B cell (primary cell): ENCODE measurements at places on chromosomes 5 and 9. TPM values are rescaled to one million over a fixed set of nuclear protein-coding genes. Genes with fewer than 3 reads are reported as not detected.
A peak's percentile ranks its signal among the peaks of the same experiment; 100 is the strongest.

GRCh38 chr5:111345731-111346130, 121.5 kb downstream of the CAMK4 start:
- H3K36me3 ChIP-seq, result no peaks in the 10 kb centered on the region
- no peak overlapping the region for H3K4me3 ChIP-seq
- no peak overlapping the region for H3K27ac ChIP-seq

Gene DENND4C
- 9.9 and 14.0 TPM in 2 replicates for polyA plus RNA-seq

Gene NUDT12
- 0.97 and 1.6 TPM in 2 replicates for polyA plus RNA-seq

DNA sequence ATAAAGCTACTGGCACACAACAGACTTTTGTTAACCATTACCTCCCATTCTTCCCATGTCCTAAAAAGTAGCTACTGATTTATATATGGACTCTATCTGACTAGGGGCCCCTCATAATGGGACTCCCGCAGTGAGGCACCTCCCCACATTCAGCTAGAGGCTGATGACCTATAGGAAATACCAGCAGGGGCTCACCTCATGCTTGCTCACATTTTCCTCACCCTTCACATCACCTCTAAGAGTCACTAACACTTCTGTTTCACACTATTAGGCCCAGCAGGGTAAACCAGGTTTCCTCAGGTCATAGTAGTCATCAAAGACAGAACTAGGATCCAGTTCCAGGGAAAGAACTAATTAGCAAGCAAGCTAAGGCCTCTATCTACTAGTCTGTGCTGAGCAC, 60.7 kb downstream of the PRELID2 start:
- no peaks in the 10 kb centered on the region for H3K4me1 ChIP-seq
- H3K4me3 ChIP-seq, result no peak overlapping the region
- DNase-seq, result no peak
- no peaks in the 10 kb centered on the region for H3K36me3 ChIP-seq

DNA sequence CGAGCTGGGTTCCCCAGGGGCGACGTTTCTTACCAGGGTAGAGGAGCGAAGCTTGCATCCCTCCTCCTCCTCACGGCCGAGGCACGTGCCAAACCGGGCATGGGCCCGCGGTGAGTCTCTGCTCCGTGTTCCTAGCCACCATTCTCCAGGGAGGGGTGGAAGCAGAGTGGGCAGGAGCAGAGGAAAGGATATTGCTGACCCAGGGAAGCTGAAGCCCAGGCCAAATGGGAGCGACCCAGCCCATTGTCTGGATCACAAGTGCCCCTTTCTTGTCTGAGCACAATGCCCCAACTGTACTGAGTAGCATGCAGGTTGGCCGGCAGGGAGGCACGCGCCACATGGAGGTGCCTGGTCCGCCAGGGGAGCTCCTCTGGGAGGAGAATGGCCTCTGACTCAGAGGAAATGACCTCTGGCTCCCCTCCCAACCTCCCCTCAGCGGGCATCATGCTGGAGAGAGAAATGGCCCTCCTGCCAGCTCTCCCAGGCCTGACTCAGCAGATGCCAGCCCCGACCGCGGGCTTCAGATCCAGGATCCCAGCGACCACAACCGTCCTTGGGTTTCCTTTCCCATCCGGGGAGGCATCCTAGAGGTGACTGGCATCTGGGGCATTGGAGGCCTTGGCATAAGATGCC, 1.1 kb downstream of the PRR7 start:
- no peak overlapping the region for H3K27ac ChIP-seq

DNA sequence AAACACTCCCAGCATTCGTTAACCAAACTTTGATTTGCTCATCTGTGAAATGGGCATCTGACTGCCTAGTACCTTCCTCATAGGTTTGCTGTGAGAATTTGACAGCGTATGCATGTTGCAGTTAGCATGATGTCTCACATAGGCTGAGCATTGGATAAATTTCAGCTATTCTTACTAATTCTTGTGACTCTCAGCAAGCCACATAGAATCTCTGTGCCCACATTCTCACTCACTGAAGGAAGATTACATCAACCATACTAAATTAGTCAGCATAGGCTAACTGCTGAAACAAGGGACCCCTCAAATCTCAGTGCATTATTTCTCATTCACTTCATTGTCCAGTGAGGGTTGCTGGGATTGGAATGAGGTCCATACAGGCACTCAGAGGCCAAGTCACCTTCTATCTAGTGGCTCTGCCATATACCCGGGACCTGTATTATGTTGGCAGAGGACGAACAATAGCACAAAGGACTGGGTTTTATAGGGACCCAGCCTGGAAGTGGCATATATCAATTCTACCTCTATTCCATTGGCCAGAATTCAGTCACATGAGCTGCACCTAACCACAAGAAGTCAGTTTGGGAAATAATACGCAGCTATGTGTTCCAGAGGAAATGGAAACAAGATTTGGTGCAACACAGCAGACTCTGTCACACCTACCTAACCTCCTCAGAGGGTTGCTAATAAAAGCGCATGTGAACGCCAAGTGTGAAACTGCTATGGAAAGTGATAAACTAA, 4.2 kb upstream of the PTGER4 start:
- no peak overlapping the region for H3K27ac ChIP-seq
- H3K4me1 ChIP-seq, result peaks cover 18% of the 10 kb centered on the region
- no peaks in the 10 kb centered on the region for H3K27me3 ChIP-seq
- DNase-seq, result no peak
- H3K36me3 ChIP-seq, result no peaks in the 10 kb centered on the region

- no peak for DNase-seq
- H3K4me3 ChIP-seq, result no peak overlapping the region
- H3K4me1 ChIP-seq, result no peaks in the 10 kb centered on the region
- H3K36me3 ChIP-seq, result no peaks in the 10 kb centered on the region
- no peaks in the 10 kb centered on the region for H3K27me3 ChIP-seq
- H3K27ac ChIP-seq, result no peak overlapping the region
Measured at GRCh38 chr5:169299191-169299662, 1.7 kb downstream of the SLIT3 start.

DNA sequence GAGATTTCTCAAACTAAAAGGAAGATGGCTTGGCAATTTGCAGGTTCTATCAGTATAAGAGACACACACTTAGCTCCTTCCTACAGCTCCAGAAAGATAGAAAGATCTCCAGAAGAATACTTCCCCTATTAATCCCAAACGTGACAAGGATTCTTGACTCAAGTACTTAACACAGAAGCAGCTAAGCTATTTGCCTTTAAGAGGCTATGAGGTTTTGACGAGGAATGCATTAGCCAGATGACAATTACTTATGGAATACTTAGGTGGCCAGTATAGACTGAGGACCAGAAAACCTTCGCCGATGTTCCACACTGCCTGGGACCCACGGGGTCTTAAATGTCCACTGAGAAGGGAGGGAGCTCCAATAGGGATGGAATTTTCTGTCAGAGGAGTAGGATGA, 340.5 kb upstream of the KIF2A start:
- no peak overlapping the region for H3K4me3 ChIP-seq
- no peaks in the 10 kb centered on the region for H3K36me3 ChIP-seq
- no peaks in the 10 kb centered on the region for H3K4me1 ChIP-seq
- no peaks in the 10 kb centered on the region for H3K27me3 ChIP-seq
- no peak overlapping the region for H3K27ac ChIP-seq
- DNase-seq, result no peak

Gene TRIM36
- 0.06 and 0.22 TPM in 2 replicates for polyA plus RNA-seq

Gene SCGB3A2
- polyA plus RNA-seq, result not detected in 2 replicates

DNA sequence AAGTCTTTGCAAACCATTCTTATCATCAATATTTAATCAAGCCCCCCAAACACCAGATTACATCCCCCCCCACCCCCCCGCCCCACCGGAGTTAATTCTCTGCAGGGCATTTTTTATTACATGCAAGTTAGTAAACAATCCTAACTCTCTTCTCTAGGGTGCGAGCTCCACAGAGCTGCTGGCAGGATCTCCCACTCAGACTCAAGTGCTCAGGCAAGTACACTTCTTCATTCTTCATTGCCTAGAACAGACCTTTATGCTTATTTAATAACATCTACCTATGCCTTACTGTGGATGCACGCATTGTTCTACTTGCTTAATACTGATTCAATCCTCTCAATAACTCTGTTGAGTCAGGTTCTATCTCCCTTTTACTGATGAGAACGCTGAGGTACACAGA, 9.9 kb downstream of the SAXO1 start:
- H3K4me3 ChIP-seq, result no peak overlapping the region
- H3K4me1 ChIP-seq, result no peaks in the 10 kb centered on the region
- no peak overlapping the region for H3K27ac ChIP-seq
- H3K27me3 ChIP-seq, result no peaks in the 10 kb centered on the region
- H3K36me3 ChIP-seq, result no peaks in the 10 kb centered on the region
- DNase-seq, result no peak

- H3K4me3 ChIP-seq, result peak overlapping the region; percentile 21
- DNase-seq, result no peak
- peaks cover 4% of the 10 kb centered on the region for H3K4me1 ChIP-seq
- H3K27me3 ChIP-seq, result peaks cover 3% of the 10 kb centered on the region
- no peak overlapping the region for H3K27ac ChIP-seq
Measured at GRCh38 chr5:154683101-154683880, 71.9 kb upstream of the LARP1 start.
